Breast epithelium (tissue), 4 donors: ENCODE measurements at places on chromosomes 7 and 10. TPM values are rescaled to one million over a fixed set of nuclear protein-coding genes. Genes with fewer than 3 reads are reported as not detected.

EVX1 gene
- not detected for total RNA-seq

SLC37A3 gene
- total RNA-seq = 89.8 TPM

ZNF655 gene
- total RNA-seq = 100 TPM

ASZ1 gene
- total RNA-seq = not detected

POMZP3 gene
- total RNA-seq = 6.6 TPM

KIFBP gene
- 28.2 TPM for total RNA-seq

RPA3 gene
- total RNA-seq = 24.6 TPM

ABCB8 gene
- total RNA-seq = 17.6 TPM

IKZF1 gene
- 21.4 TPM for total RNA-seq

CACNA2D1 gene
- total RNA-seq = 79.4 TPM

CLEC2L gene
- total RNA-seq = not detected

SH2D4B gene
- 0.15 TPM for total RNA-seq

AZGP1 gene
- 3,161 TPM for total RNA-seq

FOXK1 gene
- total RNA-seq = 15.7 TPM

NAT16 gene
- total RNA-seq = not detected

GRCh38 chr7:122219253-122219865, 75.3 kb upstream of the AASS start:
- DNase-seq = no peak
- no peaks in the 10 kb centered on the region for H3K4me1 ChIP-seq
- no peak overlapping the region for H3K4me3 ChIP-seq
- no peak overlapping the region for H3K27ac ChIP-seq
- no peaks in the 10 kb centered on the region for H3K36me3 ChIP-seq

DNA sequence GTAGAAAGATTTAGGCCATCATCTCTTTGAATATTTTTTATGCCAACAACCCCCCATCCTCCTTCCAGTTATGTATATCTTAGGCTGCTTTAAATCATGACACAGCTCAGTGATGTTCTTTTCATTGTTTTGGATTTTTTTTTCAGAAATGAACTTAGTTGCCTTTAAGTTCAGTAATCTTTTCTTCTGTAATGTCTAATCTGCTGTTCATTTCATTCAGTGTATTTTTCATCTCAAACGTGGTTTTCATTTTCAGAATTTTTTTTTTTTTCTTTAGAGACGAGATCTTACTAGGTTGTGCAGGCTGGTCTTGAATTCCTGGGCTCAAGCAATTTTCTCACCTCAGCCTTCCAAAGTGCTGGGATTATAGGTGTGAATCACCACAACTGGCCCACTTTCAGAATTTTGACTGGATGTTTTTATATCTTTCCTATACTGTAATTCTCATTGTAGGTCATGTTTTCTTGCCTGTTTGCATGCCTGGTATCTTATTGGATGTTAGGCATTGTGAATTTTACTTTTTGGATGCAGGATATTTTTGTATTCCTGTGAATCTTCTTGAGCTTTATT, 8.1 kb downstream of the ZNF487 start:
- H3K27me3 ChIP-seq = no peaks in the 10 kb centered on the region
- no peak for DNase-seq
- H3K4me1 ChIP-seq = no peaks in the 10 kb centered on the region

DNA sequence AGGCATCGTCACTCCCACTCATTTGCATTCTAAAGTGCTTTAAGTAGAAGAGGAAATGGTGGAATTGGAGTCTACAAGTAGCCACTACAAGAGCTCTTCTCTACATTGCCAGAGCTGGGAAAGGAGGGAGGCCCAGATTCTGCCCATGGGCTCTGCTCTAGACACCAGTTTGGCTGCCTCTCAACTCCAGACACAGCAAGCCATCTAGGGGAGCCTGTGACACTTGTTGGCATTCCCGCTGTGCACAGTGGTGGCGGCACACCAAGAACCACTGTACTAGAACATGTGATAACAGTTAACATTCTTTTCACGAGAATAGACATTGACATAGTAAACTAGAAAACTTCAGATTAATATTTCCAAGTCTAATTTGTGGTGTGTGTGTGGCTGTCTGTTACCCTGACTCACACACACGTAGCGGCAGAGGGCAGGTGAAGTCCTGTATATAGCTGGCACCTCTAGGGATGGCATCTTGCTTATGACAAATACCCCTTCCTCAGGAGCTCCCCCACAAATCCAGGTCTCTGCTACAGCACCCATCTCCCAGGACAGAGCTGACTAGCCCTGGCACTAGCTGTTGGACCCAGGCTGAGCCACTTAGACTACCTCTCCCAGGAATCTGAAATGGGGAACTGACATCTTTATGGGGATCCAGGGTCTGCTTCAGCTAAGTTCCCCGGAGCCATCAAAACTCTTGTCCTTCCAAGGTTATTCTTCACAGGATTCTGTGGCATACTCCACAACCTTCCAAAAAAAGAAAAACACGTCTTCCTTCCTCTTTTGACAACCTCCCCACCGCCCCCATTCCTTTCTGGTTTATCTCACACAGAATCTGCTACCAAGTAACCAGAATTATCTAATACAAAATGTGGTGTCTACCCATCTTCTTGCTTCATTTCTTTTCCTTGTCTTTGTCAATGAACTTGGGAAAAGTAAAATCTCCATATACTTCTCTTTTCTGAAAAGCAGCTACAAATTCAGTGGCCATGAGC, 54.7 kb upstream of the MRLN start:
- H3K27ac ChIP-seq = no peak overlapping the region
- no peak overlapping the region for H3K4me3 ChIP-seq
- DNase-seq = no peak
- no peaks in the 10 kb centered on the region for H3K4me1 ChIP-seq
- peaks cover 15% of the 10 kb centered on the region for H3K36me3 ChIP-seq

GRCh38 chr7:137893143-137893742, 46.5 kb upstream of the DGKI start:
- H3K27me3 ChIP-seq = no peaks in the 10 kb centered on the region
- no peak overlapping the region for H3K4me3 ChIP-seq
- DNase-seq = no peak
- no peaks in the 10 kb centered on the region for H3K36me3 ChIP-seq
- no peaks in the 10 kb centered on the region for H3K4me1 ChIP-seq
- no peak overlapping the region for H3K27ac ChIP-seq

DNA sequence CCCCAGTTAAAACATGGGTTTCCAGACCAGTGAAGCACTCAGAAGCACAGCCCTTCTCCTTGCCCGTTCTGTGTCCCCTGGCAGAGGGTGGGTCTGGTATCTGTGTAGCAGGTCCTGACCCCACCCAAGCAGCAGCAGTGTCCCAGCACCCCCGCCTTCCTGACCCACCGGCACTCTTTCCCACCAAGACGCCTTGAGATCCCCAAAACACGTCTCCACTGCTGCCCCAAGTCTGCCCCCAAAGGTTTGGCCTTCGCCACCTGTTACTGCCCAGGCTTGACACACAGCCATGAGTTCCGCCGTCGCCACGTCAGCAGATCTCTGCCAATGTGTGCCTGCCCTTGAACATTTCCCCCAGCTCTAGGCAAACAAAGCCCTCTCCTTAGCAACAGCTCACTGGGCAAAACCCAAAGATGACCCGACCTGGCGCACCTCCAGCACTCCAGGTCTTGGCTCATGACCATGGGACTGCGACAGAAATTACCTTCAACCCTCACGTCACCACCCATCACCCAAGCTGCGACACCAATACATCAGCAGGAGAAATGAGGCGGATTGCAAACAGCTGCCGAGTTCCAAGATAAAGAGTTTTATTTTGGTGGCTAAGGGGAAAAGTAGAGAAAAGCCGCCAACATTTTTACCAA, 75.6 kb downstream of the CTBP2 start:
- H3K4me1 ChIP-seq = peaks cover 4% of the 10 kb centered on the region
- no peaks in the 10 kb centered on the region for H3K36me3 ChIP-seq
- H3K27ac ChIP-seq = peak overlapping the region; percentile 77
- no peak overlapping the region for H3K4me3 ChIP-seq
- DNase-seq = peak; percentile 87

DNA sequence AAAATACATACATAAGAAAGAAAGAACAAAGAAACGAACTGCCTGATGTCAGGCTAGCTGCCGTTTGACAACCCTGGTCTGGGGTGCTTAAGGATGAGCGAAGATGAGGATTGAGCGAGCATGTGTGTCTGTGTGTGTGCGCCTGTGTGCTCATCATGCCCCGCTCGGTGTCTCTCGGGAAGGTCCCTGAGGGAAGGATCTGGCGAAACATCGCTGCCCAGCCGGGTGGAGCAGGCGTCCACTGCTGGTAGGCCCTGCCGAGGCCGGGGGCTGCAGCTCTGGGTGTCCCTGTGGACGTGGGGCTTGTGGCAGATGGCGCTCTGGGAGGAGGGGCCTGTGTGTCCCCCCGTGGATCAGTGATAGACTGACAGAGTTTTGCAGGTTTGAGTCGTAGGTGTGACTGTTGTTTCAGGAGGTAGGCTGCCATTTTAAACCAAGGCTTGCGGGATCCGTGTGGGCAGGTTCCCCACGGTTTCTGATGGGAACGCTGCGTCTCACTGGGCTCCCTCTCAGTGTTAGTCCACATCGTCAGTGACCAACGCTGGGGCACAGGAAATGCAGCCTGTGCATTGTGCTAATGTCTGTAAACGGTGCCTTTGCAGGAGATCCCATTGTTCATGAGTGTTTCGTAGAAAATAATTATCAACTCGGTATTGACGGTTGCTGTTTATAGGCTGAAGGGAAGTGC, 5.9 kb upstream of the SUN1 start:
- no peaks in the 10 kb centered on the region for H3K27me3 ChIP-seq
- DNase-seq = no peak
- peak overlapping the region; percentile 61 for H3K27ac ChIP-seq

DNA sequence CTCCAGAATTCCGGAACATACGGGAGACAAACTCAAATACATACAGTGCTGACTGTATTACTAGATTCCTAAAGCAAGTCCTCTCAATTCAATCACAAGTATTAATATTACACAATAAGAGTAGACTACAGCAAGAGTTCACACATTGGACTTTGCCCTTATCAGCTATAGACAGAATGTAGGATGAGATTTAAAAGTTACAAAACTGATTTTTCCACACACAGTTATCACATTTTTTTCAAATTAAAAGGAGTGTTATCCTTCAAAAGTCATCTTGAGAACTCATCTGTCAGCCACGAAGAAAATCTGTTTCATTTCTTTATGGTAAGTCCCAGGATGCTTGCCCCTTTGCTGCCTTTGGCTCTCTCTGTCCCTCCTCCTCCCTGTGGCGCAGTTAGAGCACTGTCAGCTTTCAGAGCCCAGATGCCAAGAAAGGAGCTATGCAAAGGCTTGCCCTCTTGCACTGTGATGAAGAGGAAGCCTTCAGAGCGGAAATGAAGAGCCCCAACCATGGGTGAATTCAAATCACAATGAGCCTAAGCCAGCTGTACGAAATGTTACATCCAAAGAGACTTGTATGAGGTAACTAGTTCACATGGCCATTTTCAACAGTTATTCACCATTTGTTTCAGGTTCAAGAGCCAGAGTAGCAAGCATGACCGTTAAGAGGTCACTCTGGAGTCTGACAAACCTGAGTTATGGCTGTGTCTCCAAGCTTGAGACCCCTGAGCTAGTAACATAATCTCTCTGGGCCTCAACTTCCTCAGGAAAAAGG, 10.7 kb downstream of the NCOA4 start:
- H3K36me3 ChIP-seq = no peaks in the 10 kb centered on the region
- no peak overlapping the region for H3K27ac ChIP-seq
- no peak for DNase-seq
- H3K4me1 ChIP-seq = peaks cover 12% of the 10 kb centered on the region
- H3K4me3 ChIP-seq = no peak overlapping the region

- H3K36me3 ChIP-seq = no peaks in the 10 kb centered on the region
- peaks cover 3% of the 10 kb centered on the region for H3K27me3 ChIP-seq
Measured at GRCh38 chr7:44220358-44221112, 19.8 kb downstream of the YKT6 start.

DNA sequence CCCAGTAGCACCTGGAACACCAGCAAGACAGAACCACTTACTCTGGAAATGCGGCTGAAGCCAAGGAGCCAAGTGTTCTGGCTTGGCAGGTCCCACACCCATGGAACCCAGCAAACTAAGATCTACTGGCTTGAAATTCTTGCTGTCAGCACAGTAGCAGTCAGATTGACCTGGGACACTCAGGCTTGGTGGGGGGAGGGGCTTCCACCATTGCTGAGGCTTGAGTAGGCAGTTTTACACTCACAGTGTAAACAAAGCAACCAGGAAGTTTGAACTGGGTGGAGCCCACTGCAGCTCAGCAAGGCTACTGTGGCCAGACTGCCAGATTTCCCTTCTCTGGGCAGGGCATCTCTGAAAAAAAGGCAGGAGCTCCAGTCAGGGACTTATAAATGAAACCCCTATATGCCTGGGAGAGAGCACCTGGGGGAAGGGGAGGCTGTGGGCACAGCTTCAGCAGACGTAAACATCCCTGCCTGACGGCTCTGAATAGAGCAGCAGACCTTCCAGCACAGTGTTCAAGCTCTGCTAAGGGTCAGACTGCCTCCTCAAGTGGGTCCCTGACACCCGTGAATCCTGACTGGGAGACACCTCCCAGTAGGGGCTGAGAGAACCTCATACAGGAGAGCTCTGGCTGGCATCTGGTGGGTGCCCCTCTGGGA, 121.2 kb downstream of the MTERF1 start:
- H3K4me1 ChIP-seq = no peaks in the 10 kb centered on the region
- no peak overlapping the region for H3K27ac ChIP-seq
- no peak overlapping the region for H3K4me3 ChIP-seq
- H3K27me3 ChIP-seq = no peaks in the 10 kb centered on the region
- peak; percentile 74 for DNase-seq

GRCh38 chr7:127848241-127848640, 183.0 kb downstream of the LRRC4 start:
- peaks cover 19% of the 10 kb centered on the region for H3K4me1 ChIP-seq
- no peak overlapping the region for H3K4me3 ChIP-seq
- no peaks in the 10 kb centered on the region for H3K36me3 ChIP-seq
- DNase-seq = no peak
- peak overlapping the region; percentile 66 for H3K27ac ChIP-seq
